T-helper 1 cell (primary cell): ENCODE measurements at places on chromosomes 5 and 9.

GRCh38 chr9:99169982-99170761, 51.6 kb downstream of the ALG2 start:
- DNase-seq: no peak

DNA sequence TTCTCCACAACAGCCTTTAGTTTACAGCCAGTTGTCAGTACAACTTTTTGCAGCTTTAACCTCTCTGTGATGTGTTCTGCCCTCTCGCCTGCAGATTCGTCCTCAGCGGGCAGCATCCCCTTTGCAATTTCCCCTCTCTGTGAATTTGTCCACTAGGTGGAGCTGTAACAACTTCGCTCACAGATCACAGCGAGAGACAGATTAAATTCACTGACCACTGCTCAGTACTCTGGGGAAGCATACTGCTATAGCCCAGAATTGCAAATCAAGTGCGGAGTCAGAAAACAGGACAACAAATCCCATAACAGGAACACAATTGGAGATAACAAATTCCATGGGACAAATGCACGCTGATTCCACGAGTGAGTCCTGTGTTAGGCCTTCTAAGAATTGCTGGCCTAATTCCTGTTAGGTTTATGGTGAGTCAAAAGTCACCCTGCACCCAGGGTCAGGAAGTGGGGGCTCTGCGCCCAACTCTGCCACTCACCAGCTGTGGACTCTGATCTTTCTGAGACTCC, 2124.9 kb downstream of the MAT2B start:
- peak; percentile 3 for DNase-seq

DNA sequence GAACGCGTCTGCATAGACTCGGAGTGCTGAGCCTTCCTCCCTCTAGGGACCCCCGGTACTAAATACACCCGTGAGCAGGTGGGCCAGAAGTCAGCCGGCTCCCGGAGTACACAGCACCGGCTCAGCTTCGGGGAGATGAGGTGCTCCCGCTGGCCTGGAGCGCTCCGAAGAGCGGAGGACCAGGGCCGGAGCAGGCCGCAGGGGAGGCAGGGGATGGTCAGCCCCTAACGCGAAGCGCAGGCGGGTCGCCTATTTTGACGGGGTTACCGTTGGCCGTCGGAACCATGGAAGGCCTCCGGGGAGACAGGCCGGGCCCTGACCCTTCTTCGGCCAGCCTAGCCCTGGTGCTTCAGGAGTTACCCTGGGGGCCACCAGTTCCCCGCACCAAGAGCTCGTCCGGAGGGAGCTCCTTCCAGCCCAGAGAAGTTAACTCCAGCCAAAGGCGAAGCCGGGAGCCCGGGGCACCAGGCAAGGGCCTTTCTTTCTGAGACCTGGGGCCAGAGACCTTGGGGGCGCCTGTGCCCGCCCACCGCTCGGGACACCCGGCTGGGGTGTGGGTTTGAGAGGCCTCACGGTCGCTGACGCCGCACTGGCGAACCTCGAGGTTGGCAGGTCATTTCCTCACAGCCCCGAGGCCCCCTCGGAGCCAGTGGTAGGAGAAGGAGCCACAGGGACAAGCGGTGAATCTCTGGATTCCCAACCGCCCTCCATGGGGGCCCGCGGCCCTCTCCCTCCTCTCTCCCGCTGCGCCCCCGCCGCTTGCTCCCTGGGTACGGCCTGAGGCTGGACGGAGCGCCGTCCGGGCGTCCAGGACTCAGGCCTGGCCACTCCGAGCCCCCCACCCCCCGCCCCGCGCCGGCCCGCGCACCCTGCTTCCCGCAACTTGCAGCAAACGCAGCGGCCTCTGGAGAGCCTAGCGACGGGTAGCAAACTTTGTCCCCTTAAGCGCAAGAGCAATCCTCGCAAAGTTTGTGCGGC, 3.4 kb upstream of the IRX4 start:
- no peak for DNase-seq

DNA sequence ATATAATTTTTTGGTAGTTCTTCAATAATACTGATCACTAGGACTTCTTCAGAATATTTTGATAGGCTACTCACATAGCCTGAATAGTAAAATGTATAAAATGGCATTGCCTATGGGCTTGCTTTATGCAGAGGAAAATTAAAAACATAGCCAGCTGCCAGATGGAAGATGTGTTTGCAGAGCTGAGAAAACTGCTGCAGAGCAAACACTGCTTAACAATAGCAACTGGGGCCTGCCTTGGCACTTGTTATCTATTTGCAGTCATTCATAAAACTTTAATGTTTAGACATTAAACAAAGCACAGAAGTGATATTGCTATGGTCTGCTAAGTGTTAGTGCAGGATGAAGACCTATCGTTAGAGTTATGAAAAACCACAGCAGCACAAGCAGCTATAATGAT, 151.5 kb upstream of the SMC2 start:
- no peak for DNase-seq

- peak; percentile 91 for DNase-seq
Measured at GRCh38 chr5:139389701-139390638, at the start of gene MZB1. Gene MZB1 (minus strand): TSS chr5:139389913. CDS start chr5:139389856, 57 bp downstream.

GRCh38 chr5:1865486-1865885, 17.2 kb downstream of the IRX4 start:
- no peak for DNase-seq

DNA sequence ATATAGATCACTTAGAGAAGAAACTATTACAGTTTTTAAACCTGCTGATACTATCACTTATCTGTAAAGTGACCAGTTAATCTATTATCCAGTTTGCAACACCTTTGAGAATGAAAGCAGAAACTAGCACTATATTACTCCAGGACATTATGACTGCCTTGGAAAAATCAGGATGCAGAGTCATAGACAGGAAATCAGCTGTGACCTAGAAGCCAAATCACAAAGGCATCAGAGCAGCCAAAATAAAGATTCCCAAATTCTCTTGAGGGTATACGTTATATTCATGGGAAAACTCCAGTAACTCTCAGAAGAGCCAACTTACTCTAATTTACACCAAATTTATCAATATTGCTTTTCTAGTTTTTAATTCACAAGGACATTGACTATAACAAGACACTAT, 49.9 kb downstream of the CDO1 start:
- DNase-seq: no peak

DNA sequence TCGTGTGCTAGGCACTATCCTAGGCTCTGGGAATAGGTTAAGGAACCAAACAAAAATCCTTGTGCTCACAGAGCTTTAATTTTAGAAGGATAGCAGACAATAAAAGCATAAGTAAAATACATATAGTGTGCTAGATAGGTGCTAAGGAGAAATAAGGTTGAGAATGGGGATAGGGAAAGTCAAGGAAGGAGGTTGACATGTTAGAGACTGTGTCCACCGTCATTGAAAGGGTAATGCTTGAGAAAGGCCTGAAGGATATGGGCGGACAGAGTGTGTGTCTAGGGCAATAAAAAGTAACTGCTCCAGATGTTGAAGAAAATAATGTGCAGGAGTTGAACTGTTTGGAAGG, 482 bp upstream of the TDRD7 start:
- DNase-seq: no peak

- DNase-seq: no peak
Measured at GRCh38 chr5:176994460-176995121, 12.0 kb downstream of the UIMC1 start.

DNA sequence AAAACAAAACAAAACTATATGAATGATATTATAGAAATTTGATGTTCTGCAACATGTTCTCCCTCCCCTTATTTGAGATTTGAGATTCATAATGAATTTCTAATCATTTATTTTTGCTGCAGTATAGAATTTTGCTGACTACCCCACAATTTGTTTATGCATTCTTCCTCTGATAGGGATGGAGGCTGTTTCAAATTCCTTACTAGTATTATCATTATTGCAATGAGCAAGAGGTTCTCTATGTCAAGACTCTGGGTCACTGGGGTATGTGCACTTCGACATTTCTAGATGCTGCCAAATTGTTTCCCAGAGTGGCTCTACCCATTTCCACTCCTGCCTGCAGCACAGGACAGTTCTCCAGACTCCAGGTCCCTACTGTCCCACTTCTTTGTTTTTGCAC, 54.9 kb upstream of the DAB2IP start:
- DNase-seq: no peak

- DNase-seq: no peak
Measured at GRCh38 chr9:80012557-80013330, 441.0 kb downstream of the TLE4 start.

DNA sequence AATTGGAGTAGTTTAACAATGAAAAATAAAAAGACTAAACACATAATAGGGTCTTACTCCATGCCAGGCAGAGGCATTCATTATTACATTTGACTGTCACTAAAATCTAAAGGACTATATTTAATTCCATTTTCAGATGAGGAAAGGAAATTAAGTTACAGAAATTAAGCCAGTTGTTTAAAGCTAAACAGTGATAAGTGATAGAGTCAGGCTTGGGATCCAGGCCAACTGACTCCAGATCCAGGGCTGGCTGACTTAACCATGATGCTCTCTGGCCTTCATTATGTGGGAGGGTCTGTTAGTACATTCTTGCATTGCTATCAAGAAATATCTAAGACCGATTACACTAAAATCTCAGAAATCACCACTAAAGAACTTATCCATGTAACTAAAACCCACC, 107.2 kb downstream of the ARHGEF28 start:
- DNase-seq: no peak

GRCh38 chr9:94805051-94805489, 78.6 kb downstream of the AOPEP start:
- no peak for DNase-seq

- DNase-seq: no peak
Measured at GRCh38 chr5:137221943-137222342, 277.2 kb downstream of the SPOCK1 start.

DNA sequence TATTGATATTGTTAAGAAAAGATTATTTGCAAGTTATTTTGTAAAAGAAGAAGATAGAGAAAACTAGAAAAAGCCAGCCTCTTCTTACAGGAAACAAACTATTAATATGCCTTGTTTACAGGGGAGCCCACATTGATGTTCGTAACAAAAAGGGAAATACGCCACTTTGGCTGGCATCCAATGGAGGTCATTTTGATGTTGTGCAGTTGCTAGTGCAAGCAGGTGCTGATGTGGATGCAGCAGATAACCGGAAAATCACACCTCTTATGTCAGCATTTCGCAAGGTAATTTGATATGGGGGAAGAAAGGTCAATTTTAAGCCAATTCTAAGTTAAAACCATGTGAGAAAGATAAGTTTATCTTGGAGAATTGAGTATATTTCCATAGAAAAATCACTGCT, 37.6 kb upstream of the EIF4EBP3 start:
- no peak for DNase-seq

- DNase-seq: no peak
Measured at GRCh38 chr9:129434187-129434586, 186.7 kb downstream of the C9orf50 start.

DNA sequence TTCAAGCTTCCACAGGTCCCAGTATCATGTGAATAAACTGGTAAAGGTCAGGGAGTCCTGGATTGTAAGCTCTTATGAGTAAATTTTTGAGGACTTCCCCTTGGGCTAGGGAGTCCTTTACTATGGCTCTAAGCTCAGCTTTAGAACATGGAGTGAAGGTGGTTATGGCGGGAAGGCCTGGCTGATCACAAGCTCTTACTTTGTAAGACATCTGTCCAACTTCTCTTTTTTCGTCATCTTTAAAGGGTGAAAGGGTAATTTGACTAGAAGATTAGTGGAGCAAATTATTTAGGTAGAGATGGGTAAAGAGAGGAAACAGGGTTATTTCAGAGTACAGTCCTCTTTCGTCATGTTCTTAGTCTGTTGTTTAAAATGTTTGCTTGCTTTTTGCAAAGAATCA, 155.4 kb downstream of the AOPEP start:
- DNase-seq: no peak

DNA sequence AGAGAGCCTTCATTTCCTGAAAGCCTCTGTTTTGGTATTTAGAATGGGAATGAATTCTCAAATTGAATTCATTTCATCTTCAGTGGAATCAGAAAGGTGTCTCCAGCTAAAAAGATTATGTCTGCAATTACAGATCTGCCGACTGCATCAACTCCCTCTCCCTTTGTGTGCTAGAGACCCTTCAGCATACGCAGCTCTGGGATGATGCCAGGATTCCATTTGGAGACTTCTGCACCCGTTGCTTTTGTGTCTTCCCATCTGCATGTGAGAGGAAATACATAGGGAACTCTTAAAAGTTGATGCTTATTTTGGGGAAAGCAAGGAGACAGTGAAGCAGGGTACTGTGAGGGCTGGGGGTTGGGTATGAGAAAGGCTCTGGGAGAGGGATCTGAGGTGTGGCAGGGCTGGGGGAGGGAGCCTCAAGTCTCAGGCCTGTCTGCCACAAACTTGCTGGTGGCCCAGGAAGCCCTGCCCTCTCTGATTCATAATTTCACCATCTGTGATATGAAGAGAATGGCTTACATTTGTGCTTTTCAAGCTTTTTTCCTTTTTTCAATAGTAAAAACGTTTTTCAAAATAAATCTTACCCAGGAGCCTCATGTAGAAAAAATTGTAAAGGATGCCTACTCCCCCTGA, 89.7 kb upstream of the SAP30L start:
- no peak for DNase-seq

DNA sequence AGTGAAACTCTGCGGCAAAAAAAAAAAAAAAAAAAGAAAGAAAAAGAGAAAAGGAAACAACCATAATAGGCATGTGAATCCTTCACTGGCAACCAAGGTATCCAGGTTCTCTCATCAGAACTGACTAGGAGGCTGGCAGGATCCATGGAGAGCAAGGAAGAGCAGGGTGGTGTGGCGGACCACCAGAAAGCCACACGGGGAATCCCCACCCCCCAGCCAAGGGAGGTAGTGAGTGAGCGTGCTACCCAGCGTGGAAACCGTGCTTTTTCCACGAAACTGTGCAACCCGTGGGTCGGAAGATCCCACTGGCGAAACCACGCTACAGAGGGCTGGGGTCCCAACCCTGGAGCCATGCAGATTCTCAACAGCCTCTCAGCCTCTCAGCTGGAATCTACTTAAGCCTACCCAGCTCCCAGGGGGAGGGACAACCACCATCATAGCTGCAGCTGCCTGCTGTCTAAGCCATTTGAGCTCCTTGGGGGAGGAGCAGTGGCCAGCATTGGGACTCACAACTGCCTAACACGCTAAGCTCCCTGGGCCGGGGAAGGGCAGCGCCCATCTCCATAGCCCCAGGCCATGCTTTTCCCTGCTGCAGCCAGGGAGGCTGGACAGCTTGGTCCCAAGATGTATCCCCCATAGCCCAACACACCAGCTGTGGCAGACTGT, 91.6 kb downstream of the PRELID2 start:
- no peak for DNase-seq

GRCh38 chr9:114003351-114003750, 74.7 kb downstream of the AMBP start:
- no peak for DNase-seq

- DNase-seq: no peak
Measured at GRCh38 chr5:82512025-82512424, 233.9 kb upstream of the RPS23 start.

GRCh38 chr5:23014266-23014665, 161.1 kb upstream of the CDH12 start:
- DNase-seq: no peak

GRCh38 chr5:127001621-127002296, 28.6 kb downstream of the MARCHF3 start:
- DNase-seq: no peak

DNA sequence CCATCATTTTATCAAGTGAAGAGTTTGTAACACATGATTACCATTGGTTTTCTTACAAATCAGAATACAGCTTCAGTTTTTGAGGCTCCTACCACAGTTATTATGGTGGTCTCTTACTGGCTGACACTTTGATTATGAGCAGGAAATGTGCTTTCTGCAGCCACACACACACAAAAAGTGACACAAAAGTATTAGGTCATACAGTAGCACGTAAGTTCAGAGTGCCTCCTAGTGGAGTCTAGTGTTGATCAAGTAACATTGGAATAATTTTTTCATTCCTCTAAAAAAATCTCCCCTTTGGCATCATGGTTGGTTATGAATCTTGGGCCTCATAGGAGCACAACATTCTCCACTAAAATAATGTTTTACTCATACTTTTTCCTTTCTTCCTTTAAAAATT, 37.6 kb downstream of the PAM start:
- DNase-seq: no peak
